ENCODE measurements at places on chromosomes 2 and 18.

GRCh38 chr2:62568074-62568473 lies 62.1 kb upstream of the TMEM17 start:
- no peak for DNase-seq

DNA sequence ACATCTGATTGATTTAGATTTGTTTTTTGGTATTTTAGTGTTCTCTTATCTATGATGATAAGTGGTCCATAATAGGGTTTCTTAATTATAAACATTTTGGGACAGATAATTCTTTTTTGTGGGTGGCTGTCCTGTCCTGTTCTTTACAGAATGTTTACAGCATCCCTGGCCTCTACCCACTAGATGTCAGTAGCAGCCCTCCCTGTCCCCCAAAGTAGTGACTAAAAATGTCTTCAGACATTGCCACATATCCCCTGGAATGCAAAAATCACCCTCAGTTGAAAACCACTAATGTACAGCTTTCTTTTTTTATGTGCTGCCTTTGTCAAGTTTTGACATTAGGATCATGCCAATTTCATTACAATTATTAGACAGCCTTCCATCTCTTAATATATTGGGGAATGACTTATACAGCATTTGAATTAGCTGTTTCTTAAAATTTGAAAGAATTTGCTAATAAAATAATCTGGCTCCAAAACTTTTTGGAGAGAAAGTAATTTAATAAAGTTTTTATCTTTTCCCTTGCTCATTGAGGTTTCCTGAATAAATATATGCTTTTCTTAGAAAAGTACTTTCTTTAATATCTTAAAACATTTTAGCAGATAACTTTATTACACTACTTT lies 19.5 kb downstream of the WIPF1 start:
- peak; percentile 83 for DNase-seq

GRCh38 chr2:42314892-42315468 lies 46.0 kb downstream of the COX7A2L start:
- DNase-seq, result peak; percentile 92

GRCh38 chr2:204900910-204901309 lies 355.6 kb downstream of the PARD3B start:
- DNase-seq, result no peak

- peak; percentile 51 for DNase-seq
These were observed 99.5 kb upstream of the AGAP1 start for GRCh38 chr2:235394278-235394828.

DNA sequence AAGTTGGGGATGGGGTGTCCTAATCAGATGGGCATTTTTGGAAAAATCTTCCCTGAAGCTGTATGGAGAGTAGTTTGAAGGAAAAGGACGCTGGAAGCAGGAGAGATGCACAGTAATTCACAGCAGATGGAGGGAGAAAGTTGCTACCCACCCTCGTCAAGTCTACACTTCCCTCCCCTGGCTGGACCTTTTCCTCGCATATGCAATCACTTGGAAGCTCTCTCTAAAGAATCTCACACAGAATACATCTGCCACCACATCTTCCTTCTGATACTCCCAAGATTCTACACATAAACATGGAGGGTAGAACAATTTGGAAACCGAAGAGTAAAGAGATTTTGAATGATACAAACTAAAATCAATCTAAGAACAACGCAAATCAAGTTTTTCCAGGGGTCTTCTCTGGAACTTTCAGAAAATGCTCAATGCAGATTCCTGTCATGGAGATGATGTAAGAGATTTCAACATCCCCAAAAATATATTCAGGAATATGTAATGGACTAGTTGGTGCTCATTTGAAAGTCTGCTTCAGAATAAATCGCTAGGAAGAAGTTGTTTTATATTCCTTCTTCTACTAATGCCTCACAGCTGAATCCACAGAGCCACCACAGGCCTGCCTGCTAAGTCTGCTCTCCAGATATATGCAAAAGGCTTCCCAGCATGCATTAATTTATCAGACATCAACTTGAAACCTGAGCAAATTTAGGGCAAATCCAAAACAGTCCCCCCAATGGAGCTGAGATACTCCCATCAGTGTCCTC lies 291.5 kb downstream of the LRATD1 start:
- DNase-seq, result no peak

GRCh38 chr2:171939743-171940071 lies 17.4 kb downstream of the HAT1 start:
- DNase-seq, result no peak

- DNase-seq, result no peak
These were observed 200.9 kb upstream of the MEIS1 start for GRCh38 chr2:66233981-66234380.

- DNase-seq, result peak; percentile 35
These were observed 2.6 kb upstream of the GPR35 start for GRCh38 chr2:240622531-240623235.

DNA sequence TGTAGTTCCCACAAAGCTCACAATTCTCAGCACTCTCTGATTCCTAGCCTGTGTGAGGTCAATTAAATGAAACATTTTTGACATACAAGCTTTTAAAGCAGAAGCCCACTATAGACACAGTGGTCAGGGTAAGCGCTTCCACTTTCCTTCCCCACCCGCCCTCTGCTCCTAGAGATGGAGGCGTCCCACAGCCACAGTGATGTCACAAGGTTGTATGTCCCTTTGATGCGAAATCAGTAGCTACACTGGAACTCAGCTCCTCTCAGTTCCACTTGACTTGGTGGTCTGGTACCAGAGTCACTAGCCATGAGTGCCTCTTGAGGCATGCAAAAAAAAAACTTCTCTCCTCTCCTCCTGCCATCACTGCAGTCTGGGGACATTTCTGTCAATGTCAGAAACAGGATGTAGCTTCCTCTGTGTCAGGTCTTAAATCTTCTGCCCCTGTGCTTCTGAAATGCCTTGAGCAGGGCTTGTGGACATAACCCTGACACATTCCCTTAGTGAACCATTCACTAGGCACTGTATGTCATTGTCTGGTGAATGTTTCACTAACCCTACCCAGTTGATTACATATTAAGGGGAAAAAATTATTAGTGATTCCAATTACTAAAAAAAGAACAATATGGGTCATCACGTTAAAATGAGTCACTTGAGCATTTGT lies 7.8 kb downstream of the SULT1C4 start:
- no peak for DNase-seq

DNA sequence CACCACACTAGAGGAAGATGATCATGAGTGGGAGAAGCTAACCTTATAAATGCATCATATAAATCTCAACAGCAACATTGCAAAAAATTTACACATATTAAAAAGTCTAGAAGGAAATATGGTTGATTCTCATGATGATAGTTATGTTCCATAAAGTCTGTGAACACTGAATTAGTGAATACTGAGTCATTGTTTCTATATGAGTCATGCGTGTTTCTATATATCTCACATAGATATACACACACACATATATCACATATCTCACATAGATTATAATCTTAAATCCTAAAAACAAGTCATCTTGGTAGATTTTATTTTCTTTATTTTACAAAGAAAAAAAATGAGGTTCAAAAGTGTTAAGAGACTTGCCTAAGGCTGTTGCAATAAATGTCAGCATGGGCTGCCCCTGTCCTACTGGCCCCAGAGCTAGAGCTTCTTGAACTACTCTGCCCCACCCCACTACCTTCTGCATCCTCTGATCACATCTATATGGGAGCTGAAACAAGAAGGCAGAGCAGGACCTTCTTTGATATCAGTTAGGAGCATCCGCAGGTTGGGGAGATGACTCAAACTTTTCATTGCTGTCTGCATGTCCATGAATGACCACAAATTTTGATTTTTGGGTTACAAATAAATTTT lies 81.8 kb upstream of the ADAM23 start:
- no peak for DNase-seq

All from fibroblast of skin of scalp (primary cell).